ENCODE measurements at places on chromosomes 5 and 9. TPM values are rescaled to one million over a fixed set of nuclear protein-coding genes. Genes with fewer than 3 reads are reported as not detected.

CFAP90 gene
- total RNA-seq: not detected

ENTPD2 gene
- 11.5 TPM for total RNA-seq

- DNase-seq: no peak
Observed at GRCh38 chr9:119881898-119882297, 512.7 kb upstream of the BRINP1 start.

GRCh38 chr5:134547999-134548658, 22.7 kb downstream of the JADE2 start:
- no peak for DNase-seq

- no peak for DNase-seq
Observed at GRCh38 chr5:60674251-60675069, 25.5 kb downstream of the DEPDC1B start.

PKN3 gene
- 4.9 TPM for total RNA-seq

CDC25C gene
- not detected for total RNA-seq

GRCh38 chr5:89105171-89105695, 222.2 kb upstream of the MEF2C start:
- DNase-seq: no peak

DNA sequence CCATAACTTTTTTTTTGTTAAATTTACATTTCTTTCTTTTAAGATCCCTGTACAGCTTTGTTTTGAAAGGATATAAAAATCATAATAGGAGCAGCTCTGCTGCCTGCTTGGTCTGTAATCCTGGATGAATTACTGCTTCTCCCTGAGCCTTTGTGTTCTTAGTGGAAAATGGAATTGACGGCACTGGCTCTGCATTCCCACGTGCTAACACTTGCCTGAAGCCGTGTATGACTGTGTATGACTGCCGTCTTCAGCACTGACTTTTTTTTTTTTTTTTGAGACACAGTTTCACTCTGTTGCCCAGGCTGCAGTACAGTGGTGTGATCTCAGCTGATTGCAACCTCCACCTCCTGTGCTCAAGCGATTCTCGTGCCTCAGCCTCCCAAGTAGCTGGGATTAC, 4.8 kb downstream of the THG1L start:
- no peak for DNase-seq

GRCh38 chr5:177349362-177349647, 2.2 kb downstream of the LMAN2 start:
- DNase-seq: no peak

MSX2 gene
- total RNA-seq: 0.37 TPM

GRCh38 chr9:114317665-114318357, 5.1 kb upstream of the ORM1 start:
- DNase-seq: peak; percentile 1

DNA sequence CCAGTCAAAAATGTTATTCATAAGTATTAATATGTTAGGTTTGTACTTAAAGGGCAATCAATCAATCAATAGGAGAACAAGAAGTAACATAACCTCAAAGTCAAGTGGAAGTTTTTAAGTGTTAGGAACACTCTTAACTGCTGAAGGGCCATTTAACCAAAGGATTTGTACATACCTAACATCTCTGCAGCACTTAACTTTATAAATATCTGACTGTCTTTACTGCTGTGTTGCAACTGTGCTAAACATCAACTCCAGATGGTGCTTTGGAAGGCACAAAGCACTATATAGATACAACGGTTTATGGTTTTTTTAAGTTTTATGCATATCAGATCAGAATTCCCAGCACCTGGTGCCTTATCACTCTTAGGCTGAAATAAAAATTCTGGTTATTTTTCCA, 604.9 kb upstream of the PTGER4 start:
- DNase-seq: no peak

KCNN2 gene
- total RNA-seq: 1.8 TPM

NMUR2 gene
- not detected for total RNA-seq

- DNase-seq: no peak
Observed at GRCh38 chr9:96202971-96203780, 98.8 kb downstream of the HSD17B3 start.

CCNO gene
- total RNA-seq: 0.48 TPM

SEMA6A gene
- total RNA-seq: 45.8 TPM

GRCh38 chr5:53080271-53080670, 29.3 kb downstream of the MOCS2 start:
- DNase-seq: no peak

GRCh38 chr9:134039386-134040175, 14.3 kb downstream of the BRD3OS start:
- no peak for DNase-seq

DNA sequence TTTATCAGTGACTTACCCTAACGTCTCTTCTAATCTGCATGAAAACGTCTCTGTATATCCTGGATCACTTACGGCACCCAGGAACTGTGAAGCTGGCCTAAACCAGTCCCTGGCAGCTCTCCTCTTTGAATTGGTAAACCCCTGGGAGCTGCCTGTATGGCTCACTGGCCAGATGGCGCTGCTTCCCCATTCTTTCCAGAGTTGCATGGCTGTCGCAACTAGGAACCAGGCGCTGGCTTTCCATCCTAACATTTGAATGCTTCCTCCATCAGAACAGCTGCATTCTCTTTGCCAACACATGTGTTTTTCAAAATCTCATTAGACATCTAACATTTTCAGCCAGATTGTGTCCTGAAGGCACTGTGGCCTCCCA, 8.0 kb upstream of the PCA3 start:
- no peak for DNase-seq

OR1N1 gene
- not detected for total RNA-seq

ITK gene
- 0.88 TPM for total RNA-seq

- no peak for DNase-seq
Observed at GRCh38 chr9:80504601-80505230, 933.0 kb downstream of the TLE4 start.

- DNase-seq: no peak
Observed at GRCh38 chr5:169390265-169390664, 89.3 kb upstream of the SLIT3 start.

DNA sequence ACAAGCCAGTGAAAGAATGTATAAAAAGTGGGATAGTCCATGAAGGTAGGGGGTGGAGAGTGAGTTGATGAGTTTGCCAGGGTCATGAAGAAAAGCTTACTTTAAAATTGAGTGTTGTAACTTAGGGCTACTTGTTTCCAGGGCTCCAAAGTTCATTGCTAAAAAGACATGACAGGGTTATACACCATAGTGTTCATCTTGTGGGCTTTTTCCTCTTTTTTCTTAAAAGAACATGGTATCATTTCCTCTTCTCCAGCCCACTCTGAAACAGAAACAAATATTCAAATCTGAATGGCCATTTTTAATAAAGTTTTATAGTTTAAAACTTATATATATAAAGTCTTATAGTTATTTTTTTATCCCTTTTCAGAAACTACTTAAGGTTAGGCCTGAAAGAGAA, 115.7 kb upstream of the SMC2 start:
- DNase-seq: no peak

- no peak for DNase-seq
Observed at GRCh38 chr5:28779161-28779754, 1740.9 kb upstream of the CDH9 start.

DNA sequence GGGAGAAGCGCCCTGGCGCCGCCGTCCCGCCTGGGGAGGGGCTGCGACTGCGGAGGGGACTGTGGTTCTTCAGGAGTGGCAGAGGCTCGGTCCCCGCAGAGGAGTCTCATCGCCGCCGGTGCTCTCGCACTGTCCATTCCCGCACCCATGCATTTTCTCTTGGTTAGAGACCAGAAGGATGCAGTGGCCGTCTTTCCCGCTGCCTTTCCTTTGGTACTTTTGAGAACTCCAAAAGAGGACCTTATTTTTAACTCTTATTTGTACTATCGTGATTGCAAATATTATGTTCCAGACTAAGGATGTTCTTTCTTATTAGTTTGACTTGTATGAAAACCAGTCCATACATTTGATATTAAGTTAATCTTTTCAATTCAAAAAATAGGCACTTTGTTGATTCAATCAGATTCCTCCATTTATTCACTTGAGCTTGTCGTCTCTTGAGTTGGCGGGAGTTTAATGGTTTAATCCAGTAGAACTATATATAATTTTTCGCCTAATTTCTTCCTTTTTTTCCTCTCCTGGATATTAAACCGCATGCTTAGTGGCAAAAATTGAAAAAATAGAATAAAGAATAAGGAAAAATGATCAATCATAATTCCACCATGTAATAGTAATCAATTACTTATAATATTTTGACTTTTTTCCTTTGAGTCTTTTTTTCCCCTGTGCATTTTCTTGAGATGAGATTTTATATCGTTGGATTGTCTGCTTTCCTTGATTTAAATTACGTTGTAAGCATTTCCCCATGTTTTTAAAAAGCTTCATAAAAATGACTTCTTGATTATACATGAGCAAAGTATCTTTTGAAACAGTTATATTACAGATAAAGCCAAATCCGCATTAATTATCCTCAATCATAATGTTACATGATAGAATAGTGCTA, 861 bp downstream of the ZFYVE16 start:
- DNase-seq: no peak

DNA sequence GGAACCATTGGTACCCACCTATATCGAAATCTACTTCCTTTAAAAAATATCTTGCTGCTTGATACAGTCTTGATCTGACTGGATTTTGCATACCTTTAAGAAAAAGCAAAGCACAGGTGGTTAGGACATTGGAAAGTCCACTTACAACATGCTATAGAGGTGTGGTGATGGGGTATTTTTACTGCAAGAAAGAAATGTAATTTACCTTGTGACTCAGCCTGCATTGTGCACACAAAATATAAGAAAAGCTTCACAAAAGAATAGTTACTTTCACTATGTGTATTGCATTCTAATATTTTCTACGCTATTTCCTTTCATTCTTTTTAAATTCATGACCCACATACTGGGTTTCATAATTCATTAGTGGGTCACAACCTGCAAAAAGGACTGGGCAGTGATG, 236.2 kb upstream of the RASEF start:
- no peak for DNase-seq

GRCh38 chr5:176619569-176620332, 9.8 kb upstream of the GPRIN1 start:
- no peak for DNase-seq

CCDC180 gene
- total RNA-seq: 9.7 TPM

DNA sequence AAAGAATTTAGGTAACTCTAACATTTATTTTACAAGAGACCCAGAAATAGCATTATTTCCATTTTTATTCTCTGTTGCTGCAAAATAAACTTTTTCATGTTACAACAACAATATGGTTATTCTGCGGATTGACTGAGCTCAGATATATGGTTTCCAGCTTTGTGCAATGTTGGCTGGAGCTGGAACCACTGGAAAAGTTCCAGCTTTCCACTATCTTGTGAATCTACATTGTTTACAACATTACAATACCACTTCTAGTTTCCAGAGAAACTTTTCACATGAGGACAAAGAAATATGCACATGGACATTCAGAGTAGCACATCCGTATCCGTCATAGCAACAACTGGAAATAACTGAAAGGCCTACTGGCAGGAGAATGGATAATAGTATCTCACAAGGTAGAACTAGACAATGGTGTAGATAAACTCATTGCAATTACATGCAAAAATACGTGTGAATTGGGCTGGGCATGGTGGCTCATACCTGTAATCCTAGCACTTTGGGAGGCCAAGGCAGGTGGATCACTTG, 436.1 kb upstream of the ADAMTS16 start:
- DNase-seq: no peak

CFAP77 gene
- total RNA-seq: not detected

DNA sequence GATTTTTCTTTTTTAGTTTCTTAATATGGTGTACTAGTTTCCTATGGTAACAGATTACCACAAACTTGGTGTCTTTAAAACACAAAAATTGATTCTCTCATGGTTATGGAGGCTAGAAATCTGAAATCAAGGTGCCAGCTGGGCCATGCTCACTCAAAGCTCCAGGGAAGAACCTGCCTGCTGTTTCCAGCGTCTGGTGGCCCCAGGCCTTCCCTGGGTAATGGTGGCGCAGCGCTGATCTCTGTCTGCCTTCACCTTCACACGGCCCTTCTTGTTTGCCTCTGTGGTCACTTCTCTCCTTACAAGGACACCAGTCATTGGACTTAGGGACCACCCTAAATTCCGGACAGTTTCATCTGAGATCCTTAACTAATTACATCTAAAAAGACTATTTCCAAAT, 70.5 kb upstream of the GFPT2 start:
- no peak for DNase-seq

SERINC5 gene
- total RNA-seq: 9.5 TPM

UGT3A2 gene
- total RNA-seq: not detected

PCDHB10 gene
- 2.6 TPM for total RNA-seq

DNA sequence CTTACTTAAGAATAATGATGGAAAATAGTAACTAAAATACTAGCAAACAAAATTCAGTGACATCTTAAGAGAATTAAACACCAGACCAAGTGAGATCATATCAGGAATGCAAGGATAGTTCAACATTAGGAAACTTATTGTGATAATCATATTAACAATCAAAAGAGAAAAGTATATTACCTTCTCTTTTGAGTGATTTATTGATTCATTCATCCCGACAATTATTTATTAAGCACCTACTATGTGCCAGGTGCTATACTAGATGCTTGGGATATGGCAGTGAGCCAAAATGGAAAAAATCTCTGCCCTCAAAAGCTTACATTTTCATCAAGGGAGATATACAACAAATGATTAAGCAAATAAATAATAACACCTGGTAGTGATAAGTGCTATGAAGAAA, 23.7 kb upstream of the PURA start:
- no peak for DNase-seq

DNA sequence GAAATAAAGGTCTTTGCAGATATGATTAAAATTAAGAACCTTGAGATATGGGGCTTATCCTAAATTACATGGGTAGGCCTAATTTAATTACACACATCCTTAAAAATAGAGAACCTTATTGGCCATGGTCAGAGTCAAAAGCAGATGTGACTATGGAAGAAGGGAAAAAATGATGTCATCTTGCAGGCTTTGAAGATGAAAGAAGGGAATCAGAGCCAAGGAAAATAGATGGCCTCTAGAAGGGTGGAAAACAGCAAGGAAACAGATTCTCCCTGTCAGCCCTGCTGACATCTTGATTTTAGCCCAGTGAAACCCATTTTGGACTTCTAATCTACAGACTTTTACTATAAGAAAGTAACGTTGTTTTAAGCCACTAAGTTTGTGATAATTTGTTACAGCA, 37.6 kb upstream of the KCNN2 start:
- DNase-seq: no peak

- DNase-seq: peak; percentile 55
Observed at GRCh38 chr9:16867576-16868311, 2.7 kb downstream of the BNC2 start.

CBY3 gene
- total RNA-seq: not detected

SGCD gene
- total RNA-seq: 3.4 TPM

- no peak for DNase-seq
Observed at GRCh38 chr5:55303238-55303690, 4.2 kb downstream of the DHX29 start.

- DNase-seq: peak; percentile 25
Observed at GRCh38 chr5:179322071-179323025, 22.9 kb downstream of the ADAMTS2 start.

DNA sequence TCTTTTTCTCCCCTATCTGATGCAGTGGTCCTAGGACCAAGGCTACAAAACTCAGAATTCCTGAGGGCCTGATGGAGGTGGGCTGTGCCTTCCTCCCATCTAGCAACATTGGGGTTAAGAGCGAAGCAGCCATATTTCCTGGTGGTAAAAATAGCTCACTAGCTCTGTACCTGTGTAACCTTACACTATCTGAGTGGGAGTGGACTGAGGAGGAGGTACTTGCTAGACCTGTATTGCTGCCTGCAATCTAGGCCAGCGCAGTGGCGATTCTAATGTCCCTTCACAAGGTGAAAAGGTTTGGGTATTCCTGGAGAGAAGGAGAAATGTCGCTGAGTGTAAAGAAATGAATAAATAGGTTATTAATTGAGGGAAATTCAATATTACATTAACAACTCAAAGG, 80.2 kb upstream of the LIFR start:
- no peak for DNase-seq

SPATA31A3 gene
- not detected for total RNA-seq
